ENCODE measurements at places on chromosomes 13 and 19. TPM values are rescaled to one million over a fixed set of nuclear protein-coding genes. Genes with fewer than 3 reads are reported as not detected.

The MCEMP1 gene
- not detected for total RNA-seq

The NR2C2AP gene
- 52.3 TPM for total RNA-seq

The CCNA1 gene
- 2.2 TPM for total RNA-seq

The GRIK5 gene
- 4.9 TPM for total RNA-seq

The ZNF136 gene
- 10.3 TPM for total RNA-seq

The ZNF541 gene
- total RNA-seq, result not detected

The RYR1 gene
- 3.6 TPM for total RNA-seq

The DMPK gene
- 16.9 TPM for total RNA-seq

The CERS1 gene
- 0.23 TPM for total RNA-seq

The LENG9 gene
- total RNA-seq, result 8.3 TPM

DNA sequence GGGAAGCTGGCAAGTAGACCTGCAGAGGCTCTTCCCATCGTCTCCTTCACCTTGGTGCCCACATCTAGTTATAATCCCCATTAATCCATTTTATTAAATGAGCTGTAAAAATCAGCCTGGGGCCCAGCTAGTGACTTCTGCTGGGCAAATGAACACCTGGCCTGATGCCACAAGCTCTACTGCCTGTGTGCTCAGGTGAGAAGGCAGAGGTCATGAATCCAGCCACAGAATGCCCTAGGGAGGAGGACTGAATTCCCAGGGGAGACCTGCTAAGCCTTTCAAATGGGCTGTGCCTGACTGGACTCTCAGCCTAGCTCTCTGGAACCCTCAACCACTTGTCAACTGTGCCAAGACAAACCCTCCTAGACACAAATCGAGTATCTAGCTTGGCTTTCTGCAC is 74.0 kb downstream of the PDS5B start:
- DNase-seq, result no peak

DNA sequence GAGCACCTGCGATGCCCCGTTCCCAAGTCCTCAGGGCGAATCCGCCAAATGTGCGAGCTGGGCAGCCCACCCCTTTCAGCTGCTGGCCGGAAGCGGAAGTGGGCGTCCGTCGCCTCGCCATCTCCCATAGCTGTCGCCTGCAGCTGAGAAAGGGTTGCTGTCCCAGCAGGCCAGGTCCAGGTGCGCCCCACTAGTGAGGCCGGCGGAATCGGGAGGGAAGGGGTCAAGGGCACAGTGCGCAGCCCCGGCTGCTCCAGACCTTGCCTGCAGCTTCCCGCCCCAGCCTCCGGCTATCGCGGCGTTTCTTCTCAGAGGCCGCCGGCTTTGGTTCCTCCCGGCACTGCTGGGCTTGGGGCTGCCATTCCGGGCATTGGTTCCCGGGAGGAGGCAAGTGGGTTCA is at the start of gene ZNF177:
Gene ZNF177 (plus strand): TSS at position 109 of the 400 bp plus-strand sequence. CDS start 15,299 bp downstream, outside the sequence.
- no peak for DNase-seq

DNA sequence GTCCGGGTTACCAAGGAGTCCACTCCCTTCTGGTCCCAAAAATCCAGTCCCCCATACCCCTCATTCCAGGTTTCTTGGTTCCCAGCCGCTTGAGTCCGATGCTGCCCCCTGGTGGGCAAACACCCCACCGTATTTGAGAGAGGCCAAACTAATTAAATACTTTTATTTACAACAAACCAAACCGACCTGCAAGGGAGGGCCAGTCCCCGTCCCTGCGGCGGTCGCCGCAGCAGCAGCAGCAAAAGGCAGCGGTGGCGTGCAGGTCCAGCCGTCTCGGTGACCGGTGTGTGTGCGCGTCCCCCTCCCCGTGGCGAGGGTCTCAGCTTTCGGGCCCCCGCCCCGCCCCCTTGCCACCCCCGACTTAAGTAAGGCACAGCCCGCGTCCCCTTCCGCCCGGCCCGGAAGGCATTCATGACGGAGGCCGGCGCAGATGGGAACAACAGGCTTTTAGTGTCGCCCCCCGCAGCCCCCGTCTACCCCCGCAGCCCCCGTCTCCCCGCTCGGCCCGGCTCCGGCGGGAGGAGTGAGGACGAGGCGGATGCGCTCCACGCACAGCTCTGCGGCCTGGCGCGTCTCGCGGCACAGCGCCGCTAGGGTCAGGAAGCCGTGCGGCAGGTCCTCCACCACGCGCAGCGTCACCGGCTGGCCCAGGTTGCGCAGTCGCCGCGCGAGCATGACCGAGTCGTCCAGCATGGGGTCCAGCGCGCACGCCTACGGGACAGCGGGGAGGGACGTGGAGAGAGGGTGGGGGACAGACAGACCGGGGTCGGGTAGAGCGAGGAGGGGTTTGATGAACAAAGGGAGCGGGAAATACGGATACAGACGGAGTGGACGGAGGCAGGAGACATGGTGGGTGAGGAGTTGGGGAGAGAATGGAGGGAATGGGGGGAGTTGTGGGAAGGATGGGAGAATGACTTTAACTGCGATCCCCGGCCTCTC is 11.5 kb upstream of the CNFN start:
- peak; percentile 90 for DNase-seq

DNA sequence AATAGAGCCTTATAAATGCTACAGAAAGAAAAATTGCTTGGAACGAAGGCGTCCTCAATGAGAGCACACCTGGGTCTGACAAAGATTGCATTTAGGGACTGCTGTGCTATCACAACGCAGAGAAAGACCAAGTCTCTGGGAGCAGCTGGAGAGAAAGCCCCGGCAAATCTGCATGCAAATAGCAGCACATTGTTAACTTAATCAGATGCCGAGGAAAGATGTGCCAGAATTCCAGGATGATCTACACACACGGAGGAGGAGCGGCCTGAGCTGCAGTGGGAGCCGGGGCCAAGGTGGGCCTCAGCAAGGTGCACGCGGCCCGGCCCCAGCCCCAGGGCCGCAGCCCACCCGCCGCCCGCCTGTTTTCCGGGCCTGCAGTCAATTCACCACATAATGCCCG is 1.4 kb downstream of the ZNF536 start:
- DNase-seq, result no peak

GRCh38 chr13:31631071-31631470 is 108.3 kb upstream of the RXFP2 start:
- no peak for DNase-seq

DNA sequence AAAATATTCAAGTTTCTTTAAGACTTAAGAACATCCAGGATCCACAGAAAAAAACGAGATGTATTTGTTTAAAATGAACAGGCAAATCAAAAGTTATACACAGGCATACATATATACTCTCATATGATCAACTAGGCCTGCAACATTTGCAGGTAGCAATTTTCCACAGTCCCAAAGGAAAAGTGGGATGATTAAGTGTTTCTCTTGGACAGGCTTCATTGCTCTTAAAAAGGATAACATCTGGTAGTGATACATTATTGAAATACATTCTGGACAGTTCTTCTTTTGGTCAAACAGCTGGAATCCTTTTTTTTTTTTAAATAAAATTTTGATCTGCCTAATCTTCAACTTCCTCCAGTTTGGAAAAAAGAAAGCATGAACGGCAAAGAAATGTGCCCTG is 114.8 kb upstream of the TDRD3 start:
- no peak for DNase-seq

DNA sequence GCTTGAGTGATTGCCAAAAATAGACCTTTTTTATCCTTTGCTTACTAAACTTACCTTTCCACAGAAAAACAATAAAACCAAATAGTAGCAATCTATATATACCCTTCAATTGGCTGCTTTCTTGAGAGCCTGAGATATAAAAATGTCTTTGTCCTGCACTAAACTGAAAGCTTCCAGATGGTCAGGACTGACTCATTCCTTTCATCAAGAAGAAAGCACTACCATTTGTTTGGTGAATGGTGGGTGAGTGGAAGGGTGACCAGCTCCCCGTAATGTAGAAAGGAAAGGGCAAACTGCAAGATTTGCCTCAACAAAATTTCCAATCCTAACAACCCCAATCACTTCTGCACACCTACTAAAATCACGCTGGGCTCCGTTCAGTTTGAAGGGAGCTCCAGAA is 67.8 kb downstream of the SACS start:
- DNase-seq, result no peak

- no peak for DNase-seq
Observed at GRCh38 chr19:43462785-43463380, 2.5 kb downstream of the LYPD3 start.

- DNase-seq, result no peak
Observed at GRCh38 chr13:113914333-113915011, 50.6 kb upstream of the GAS6 start.
